GM12892 (cell line): ENCODE measurements at places on chromosomes 11 and 22.

GRCh38 chr22:44740307-44740706, 12.1 kb upstream of the ARHGAP8 start:
- no peak for DNase-seq

DNA sequence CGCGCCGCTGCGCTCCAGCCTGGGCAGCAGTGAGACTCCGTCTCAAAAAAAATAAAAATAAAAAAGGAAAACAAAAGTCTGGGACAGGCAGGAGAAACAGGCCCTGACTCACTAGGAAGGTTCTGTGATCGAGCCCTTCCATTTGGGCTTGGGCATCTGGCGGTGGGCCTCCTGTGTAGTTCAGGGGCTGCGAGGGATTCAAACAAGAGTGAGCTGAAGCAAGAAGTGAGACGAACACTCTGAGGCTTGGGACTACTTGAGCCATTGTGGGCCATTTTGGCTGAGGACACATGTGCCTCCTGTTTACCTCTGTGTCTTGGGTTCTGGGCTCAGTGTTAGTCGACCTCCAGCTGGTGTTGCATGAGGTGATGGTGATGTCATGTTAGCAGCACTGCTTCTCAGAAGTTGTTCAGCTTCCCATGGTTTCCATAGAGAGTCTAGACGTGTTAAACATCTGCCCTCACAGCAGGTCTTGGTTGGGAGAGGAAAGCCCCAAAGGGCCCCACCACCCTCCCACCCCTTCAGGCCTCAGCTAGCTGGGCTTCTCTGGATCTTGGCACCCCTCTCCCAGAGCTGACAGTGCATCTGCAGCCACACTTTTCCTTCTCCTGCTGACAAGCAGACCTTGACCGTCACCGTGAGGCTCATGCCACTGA, 57.8 kb downstream of the MED15 start:
- DNase-seq, result no peak

- DNase-seq, result no peak
These were observed 32.8 kb upstream of the SUSD2 start for GRCh38 chr22:24148266-24149197.

DNA sequence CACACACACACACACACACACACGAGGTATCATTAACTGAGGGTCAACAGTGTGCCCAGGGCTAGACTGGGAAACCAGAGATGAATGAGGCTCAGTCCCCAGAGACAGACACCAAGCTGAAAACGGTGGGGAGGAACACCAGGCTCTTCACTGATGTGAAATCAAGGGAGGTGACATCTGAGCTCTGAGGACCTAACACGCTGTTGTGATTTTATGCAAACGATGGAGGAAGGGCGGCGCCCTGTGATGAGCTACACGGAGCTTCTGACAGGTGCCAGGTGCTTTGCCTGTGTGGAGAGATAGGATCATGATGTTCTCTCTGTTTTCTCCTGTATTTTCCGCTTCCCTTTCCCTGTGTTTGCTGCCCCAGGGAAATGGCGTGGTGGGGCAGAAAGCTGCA, 6.5 kb upstream of the CYB5R3 start:
- DNase-seq, result peak; percentile 62

DNA sequence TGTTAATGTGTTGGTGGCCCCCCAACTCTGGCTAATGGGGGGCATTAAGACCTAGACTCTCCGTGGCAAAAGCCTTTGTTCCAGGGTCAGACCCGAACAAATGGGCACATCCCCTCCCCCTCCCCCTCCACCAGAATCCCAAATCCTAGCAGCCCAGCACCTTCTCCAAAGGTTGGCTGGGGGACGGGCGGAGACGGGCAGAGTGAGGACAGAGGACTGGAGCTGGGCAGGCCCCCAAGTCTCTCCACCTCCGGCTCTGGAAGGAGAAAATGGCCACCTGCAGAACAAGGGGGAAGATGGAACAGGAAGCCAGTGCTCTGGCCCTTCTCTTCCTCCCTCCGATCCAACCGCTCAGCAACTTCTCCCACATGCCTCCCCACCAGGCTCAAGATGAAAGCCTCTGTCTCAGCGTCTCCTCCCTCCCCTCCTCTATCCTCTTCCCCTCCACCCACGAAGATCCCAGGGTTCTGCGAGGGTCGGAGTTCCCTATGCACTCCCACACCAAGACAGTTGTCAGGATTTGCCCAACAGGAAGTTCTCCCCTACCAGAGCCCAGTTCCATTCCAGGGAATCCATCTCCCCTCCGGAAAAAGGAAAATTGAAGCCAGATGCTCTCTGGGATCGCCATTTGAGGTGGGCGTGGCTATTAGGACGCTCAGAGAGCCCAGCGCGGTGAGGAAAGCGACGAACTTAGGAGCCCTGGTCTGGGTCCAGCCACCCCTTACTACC, 20.1 kb downstream of the ADA2 start:
- no peak for DNase-seq

DNA sequence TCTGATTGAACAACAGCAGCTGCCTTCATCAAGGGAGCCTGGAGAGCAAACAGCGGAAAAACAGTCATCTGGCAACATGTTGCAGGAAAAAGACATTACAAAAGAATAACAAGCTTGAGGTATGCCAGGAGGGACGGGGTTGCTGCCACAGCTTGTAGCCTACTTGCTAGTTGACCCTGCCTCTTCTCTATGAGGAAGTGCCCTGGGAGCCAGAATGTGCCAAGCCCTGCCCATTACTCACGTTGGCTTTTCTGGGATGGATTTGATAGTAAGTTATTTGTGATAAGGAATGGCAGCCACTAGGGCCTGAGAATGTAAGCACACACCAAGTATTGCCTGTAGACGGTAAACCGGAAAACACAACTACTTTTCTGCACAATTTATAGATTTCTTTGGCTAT, 113.5 kb upstream of the KIRREL3 start:
- DNase-seq, result no peak

- no peak for DNase-seq
These were observed 162.8 kb downstream of the DSCAML1 start for GRCh38 chr11:117633976-117634755.

DNA sequence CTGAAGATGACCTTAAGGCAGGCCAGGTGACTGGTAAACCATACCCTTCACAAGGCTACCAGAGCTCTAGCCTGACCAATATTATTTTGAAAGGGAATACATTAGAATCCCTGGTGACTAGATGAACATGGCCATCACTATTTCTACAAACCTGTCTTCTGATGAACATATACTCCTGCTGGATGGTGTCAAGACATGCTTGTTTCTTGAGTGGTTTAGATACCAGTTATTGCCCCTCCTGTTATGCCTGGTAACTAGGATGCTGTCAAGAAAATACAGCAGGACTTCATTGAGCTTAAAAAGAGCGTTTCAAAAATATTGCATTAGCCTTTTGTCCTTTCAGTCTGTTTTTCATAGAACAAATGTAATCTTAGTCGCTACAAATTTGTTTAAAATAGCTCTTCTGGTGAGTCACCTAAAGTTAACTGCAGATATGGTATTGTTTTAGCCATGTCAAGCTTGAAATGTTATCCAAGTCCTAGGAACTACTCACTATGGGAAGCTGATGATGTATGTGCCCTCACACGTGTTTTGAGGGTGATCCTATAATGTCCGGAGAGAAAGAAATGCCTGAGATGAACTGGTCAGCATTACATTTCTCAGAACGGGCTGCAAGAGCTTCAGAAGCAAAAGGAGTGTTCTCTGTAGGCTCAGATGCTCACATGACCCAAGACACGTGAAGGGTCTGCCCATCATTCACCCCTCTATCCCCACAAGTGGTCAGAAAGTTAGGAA, 20.6 kb downstream of the ADM start:
- no peak for DNase-seq

GRCh38 chr11:61675826-61676225, 4.4 kb upstream of the DAGLA start:
- no peak for DNase-seq

- DNase-seq, result no peak
These were observed 714 bp downstream of the SDF2L1 start for GRCh38 chr22:21642584-21643448.

- DNase-seq, result no peak
These were observed 4.9 kb upstream of the ATF4 start for GRCh38 chr22:39515266-39516050.

DNA sequence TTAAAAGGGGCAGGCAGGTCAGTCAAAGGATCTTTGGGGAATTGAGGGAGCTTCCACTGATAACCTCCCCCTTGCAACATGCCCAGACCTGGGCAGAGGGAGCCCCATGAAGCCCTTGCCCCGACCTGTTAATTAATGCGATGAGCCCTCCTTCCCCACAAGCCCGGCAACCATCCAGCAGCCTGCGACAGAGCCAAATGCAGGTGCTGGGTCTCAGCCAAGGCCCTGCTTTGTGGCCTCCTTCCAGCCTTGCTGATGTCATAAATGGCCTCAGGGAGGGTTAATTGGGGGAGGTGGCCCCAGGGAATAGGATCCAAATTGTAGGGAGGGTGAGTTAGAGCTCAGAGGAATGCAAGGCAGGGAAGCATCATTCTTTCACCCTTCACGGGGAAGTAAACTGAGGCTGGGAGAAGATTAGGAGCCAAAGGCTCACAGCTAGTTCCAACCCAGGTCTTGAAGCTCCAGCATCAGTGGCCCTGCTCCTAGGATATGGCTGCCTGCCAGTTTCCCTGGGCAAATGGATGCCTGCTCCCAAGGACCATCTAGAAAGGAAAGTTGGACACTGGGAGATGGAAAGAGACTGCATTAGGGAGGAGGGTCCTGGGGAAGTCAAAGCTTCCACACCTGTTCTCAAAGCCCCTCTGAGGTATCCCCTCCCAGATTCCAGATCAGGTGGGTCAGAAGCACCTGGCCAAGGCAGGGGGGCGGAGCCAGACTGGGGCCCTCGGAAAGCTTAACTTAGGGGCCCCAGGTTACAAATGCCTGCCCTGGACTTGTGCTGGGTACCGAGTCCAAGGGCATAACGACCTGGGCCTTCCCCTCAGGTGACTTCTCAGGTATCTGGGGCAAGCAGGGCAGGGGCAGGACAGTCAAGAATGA, 34.1 kb downstream of the LMO1 start:
- no peak for DNase-seq

DNA sequence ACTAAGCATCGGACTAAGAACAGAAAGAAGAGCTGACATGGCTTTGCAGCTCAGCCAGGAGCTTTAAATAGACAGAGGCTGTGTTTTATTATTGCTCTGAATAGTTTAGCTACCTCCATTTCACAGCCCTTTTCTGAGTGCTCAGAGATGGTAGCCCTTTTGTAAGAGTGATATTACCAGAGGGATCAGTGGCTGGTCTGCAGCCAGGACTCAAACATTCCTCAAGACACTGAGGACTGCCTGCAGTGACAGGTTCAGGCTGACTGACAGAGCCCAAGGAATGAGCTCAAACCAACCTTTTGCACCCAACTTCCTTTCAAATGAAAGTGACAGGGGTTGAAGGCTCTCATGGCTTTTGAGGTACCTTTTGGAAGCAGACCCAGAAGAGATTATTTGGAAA, 189.0 kb downstream of the DDX10 start:
- no peak for DNase-seq

DNA sequence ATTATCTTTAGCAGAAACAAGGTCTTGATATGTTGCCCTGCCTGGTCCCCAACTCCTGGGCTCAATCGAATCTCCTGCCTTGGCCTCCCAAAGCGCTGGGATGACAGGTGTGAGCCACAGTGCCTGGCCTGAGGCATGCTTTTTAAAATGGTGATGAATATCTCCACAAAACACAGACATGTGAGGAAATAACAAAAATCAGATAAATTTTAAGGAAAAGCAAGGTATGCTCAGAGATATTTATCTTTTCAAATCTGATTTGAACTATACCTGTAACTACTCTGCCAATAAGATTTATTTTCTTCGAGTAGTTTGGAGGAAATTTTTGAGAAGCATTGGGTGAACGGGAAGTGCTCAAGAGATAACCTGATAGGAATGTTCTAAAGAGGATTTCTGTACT, 35.9 kb upstream of the MMP20 start:
- DNase-seq, result no peak

- no peak for DNase-seq
These were observed 19.7 kb downstream of the ALX4 start for GRCh38 chr11:44290208-44290607.

- no peak for DNase-seq
These were observed 69.9 kb downstream of the JRKL start for GRCh38 chr11:96459751-96460150.

DNA sequence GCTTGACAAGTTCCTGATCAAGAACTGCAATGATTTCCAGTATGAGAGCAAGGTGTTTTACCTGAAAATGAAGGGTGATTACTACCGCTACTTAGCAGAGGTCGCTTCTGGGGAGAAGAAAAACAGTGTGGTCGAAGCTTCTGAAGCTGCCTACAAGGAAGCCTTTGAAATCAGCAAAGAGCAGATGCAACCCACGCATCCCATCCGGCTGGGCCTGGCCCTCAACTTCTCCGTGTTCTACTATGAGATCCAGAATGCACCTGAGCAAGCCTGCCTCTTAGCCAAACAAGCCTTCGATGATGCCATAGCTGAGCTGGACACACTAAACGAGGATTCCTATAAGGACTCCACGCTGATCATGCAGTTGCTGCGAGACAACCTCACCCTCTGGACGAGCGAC, 12.0 kb downstream of the YWHAH start:
- no peak for DNase-seq

GRCh38 chr11:84794663-84795443, 832.3 kb downstream of the DLG2 start:
- DNase-seq, result no peak

GRCh38 chr11:75583718-75584658, 21.9 kb downstream of the SERPINH1 start:
- DNase-seq, result peak; percentile 44

- DNase-seq, result no peak
These were observed 3.4 kb downstream of the KCNK7 start for GRCh38 chr11:65591939-65592857.

GRCh38 chr11:66986178-66986545, 11.1 kb downstream of the C11orf86 start:
- no peak for DNase-seq

- peak; percentile 71 for DNase-seq
These were observed 2.3 kb upstream of the DUSP8 start for GRCh38 chr11:1574238-1574932.

DNA sequence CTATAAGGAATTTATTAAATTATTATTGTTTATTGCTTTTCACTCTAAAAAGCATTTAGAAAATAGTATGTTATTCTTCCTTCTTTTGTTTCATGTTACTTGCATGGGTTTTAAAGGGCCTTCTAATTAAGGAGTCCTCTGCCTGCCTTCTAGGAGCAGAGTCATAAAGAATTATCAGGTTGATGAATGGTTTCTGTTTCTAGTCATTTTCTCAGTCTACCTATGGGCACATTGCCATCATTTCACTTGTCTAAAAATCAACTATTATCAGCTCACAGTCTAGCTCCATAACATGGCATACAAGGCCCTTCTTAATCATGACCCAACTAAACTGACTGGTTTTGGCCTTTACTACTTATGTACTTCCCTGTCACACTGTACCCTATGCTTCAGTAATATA, 16.2 kb downstream of the DYNC2H1 start:
- no peak for DNase-seq

DNA sequence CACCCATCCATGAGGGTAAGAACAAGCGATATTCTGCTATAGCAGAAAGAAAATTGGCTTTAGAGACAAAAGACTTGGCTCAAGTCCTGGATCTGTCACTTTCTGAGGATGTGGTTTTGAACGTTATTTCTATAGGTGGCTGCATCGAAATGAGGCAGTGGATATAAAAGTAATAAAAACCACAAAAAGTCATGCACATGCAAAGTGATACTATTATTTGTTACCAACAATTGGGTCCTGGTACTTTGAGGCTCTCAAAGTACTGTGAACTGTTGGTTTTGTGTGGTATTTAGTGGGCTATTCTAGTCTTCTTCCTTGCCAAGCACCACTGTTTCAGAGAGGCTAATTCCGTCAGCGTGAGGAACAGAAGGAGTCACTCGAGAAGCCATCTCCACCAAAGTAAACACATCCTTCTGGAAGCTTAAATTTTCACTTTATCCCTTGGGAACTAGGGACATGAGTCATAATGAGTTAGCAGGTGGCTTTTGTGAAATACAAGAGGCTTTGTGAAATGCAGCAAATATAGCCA, 13.1 kb downstream of the UBASH3B start:
- no peak for DNase-seq
